ENCODE measurements at places on chromosomes 1 and 21.

- no peak for DNase-seq
Observed at GRCh38 chr1:224387302-224387912, 30.7 kb downstream of the CNIH4 start.

- no peak for DNase-seq
Observed at GRCh38 chr1:15934211-15935055, 41.5 kb downstream of the ZBTB17 start.

GRCh38 chr1:158901623-158902022, 29.7 kb upstream of the PYHIN1 start:
- DNase-seq = no peak

DNA sequence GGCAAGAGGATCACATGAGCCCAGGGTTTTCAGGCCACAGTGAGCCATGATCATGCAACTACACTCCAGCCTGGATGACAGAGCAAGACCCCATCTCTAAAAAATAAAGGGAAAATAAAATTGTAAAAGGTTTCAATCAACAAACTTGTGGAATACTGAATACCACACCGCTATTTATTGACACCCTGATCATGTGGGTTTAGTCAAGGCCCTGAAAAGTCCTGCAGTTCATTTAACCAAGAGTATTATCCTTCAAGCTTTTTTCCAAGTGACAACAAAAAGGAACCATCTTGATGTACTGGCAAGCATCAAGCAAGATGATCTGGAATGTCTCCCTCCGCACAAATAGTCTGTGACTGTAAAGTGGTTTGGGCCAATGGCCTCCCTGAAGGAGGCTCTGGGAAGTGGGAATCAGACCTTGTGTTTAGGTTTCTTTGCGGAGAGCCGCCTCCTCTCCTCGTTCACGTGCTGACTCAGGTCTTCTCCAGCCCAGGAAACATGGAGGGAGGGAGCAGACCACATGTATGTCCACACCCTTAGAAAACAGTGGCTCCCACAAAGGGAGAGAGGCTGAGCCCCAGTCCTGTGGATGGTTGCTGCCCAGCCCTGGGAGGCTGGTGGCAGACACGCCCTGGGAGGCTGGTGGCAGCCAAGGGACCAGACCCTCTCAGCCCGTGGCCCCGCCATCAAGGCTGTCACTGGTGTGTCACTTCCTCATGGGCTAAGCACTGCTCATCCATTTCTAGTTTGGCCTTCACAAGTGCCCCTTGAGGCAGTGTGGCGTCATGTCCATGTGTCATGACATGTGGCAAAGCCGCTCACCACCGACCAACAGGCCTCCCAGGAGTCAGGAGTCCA, 56.7 kb downstream of the RIPK4 start:
- DNase-seq = no peak

DNA sequence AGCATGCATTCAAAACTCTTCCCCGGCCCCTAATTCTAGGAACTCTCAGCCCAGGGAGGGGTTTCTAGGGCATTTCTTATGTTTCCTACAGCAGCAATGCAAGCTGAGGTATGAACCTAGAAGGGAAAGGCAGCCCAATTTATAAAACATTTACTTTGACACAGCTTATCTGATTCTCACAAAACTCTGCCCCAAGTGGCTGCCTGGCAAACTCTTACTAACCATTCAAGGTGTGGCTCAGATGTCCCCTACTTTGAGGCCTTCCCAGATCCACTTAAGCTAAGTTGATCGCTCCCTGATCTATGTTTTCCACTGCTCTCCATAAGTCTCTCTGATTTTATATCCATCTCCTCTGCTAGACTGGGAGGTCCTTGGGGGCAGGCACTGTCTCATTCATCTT, 35.4 kb downstream of the AK2 start:
- no peak for DNase-seq

DNA sequence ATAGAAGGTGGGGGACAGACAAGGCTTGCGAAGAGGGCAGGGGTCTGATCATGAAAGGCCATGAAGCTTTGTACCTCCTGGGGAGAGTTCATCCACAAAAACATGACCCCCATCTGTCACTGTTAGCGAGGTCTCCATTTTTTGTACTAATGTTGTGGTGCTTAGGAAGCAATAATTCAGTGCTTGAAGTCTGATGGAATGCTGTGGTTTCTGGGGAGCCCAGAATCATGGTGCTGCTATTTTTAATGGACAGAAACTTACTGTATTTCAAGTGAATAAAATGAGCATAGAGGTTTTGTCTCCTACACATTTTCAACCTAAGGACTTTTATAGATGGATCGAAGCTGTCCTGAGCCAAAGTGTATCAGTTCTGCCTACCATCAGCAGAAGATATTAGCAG, 28.2 kb upstream of the RGL1 start:
- no peak for DNase-seq

DNA sequence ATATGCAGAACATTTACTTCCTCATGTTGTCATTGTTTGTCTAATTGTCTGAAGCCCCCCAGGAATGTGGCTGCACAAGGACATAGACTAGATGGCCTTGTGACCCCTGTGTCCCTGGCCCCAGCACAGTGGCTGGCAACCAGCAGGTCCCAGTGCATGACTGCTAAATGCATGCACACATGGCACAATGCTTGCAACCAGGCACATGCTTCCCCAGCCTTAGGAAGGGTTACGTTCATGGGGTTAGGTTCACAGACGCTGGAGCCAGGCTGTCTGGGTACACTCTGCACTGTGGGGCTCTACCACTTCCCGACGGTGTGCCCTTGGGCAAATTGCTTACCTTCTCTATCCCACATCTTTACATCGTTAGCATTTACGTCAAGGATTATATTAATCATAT, 21.2 kb upstream of the CLIC6 start:
- no peak for DNase-seq

DNA sequence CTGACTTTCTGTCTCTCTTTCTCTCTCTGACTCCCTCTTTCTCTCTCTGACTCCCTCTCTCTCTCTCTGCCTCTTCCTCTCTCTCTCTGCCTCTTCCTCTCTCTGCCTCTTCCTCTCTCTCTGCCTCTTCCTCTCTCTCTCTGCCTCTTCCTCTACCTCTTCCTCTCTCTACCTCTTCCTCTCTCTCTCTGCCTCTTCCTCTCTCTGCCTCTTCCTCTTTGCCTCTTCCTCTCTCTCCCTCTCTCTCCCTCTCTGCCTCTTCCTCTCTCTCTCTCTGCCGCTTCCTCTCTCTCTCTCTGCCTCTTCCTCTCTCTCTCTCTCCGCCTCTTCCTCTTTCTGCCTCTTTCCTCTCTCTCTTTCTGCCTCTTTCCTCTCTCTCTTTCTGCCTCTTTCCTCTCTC, 18.6 kb upstream of the ANKRD45 start:
- no peak for DNase-seq

Measured in stimulated activated CD8-positive, alpha-beta memory T cell treated with anti-CD3 and anti-CD28 coated beads, Interleukin-4, amount 100 ng/mL, for 48 hours (primary cell).